ENCODE measurements at places on chromosomes 6 and 20. TPM values are rescaled to one million over a fixed set of nuclear protein-coding genes. Genes with fewer than 3 reads are reported as not detected.

GRCh38 chr6:156256161-156256560 is 521.0 kb upstream of the ARID1B start:
- H3K4me3 ChIP-seq = no peak overlapping the region
- H3K27ac ChIP-seq = no peak overlapping the region
- no peak for DNase-seq

- H3K27ac ChIP-seq = no peak overlapping the region
- no peaks in the 10 kb centered on the region for H3K27me3 ChIP-seq
- DNase-seq = no peak
- no peaks in the 10 kb centered on the region for H3K4me1 ChIP-seq
Measured at GRCh38 chr6:113600551-113601339, 256.4 kb upstream of the MARCKS start.

GRCh38 chr6:93785694-93786030 is 366.3 kb upstream of the EPHA7 start:
- no peaks in the 10 kb centered on the region for H3K27me3 ChIP-seq
- no peak overlapping the region for H3K4me3 ChIP-seq
- H3K36me3 ChIP-seq = no peaks in the 10 kb centered on the region
- DNase-seq = no peak
- peak overlapping the region; percentile 64 for H3K27ac ChIP-seq

DNA sequence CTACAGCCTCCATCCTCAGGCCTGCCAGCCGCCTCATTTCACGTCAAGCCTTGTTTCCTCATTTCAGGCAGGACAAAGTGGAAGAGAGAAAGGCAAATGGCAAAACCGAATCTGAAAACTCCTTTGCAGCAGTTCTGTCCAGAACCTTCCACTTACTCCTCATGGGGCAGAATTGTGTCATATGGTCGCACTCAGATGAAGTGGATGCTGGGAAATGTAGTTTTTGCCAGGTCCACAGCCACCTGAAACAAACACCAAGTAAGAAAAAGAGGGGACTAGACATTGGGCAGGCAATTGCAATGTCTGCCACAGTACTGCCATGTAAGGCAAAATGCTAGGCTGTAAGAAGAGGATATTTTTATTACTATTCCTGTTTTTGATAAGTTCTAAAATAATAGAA is 44.9 kb downstream of the ISM1 start:
- no peaks in the 10 kb centered on the region for H3K36me3 ChIP-seq
- H3K27me3 ChIP-seq = peaks cover 51% of the 10 kb centered on the region
- H3K4me1 ChIP-seq = peaks cover 15% of the 10 kb centered on the region
- no peak overlapping the region for H3K27ac ChIP-seq
- H3K4me3 ChIP-seq = no peak overlapping the region

DNA sequence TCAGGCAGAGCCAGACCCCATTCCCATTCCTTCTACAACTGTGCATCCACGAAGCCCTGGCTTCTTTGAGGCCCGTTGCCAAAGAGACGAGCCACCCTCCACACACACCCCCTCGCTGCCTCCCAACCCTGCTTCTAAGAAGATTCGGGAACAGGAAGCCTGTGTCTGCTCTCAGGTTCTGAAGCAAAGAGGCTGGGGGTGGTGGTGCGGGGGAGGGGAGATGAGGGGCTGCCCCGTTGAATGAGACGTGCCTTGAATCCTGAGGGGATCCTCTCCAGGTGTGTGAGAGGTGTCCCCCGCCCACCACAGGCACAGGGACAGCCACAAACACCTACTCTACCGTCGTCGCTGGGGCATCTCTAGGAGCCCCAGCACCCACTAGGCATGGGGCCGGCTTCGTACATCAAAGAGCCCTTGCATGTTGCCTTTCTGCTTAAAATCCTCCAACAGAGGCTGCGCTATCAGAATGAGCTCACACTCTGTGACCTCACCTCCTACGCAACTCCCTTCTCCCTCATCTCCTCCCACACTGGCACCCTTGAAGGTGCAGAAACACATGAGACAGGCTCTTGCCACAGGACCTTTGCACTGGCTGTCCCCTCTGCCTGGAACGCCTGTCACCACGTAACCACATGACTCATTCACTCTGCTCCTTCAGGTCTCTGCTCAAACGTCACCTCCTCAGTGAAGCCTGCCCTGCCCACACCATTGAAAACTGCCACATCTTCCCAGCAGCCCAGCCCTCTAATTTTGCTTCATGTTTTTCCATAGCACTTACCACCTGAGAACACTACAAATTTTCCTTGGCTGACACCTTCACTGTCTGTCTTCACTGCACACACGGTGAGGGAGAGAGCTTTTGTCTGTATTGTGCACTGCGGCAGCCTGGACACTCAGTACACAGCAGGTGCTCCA is 58.5 kb downstream of the PREX1 start:
- DNase-seq = no peak
- no peaks in the 10 kb centered on the region for H3K4me1 ChIP-seq
- H3K36me3 ChIP-seq = no peaks in the 10 kb centered on the region
- H3K27ac ChIP-seq = no peak overlapping the region
- H3K4me3 ChIP-seq = no peak overlapping the region

DNA sequence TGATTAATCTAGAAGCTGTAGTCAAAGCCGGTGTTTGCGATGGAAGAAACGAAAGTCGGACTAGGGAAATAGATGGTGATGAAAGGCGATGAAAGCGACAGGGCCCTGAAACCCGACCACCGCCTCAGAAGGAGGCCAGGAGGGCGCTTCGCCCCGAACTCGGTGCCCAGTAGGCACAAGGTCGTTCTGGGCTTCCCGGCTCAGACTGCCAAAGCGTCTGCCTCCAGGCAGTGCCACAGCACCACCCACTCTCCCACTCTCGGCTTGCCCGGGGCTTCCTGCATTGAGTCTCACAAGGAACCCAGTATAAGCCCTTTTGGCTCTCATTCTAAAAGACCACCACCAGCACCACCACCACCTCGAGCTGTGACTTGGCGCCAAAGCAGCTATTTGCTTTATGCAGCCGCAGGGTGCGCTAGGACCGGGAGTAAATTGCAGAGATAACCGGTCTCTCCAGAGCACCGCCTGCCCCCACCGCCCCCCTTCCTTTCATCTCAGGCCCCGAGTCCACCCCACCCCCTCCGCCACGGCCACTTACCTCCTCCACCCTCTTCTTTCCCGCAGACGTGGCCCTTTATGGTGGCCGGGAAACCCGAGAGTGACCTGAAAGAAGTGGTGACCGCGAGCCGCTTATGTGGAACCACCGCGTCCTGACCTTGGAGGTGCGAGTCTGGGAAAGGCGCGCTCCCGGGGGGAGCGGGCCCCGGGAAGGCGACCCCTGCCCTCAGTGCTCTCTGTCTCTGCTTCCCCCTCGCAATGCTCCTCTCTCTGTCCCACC is 2.4 kb downstream of the TCF21 start:
- no peaks in the 10 kb centered on the region for H3K36me3 ChIP-seq
- DNase-seq = no peak
- H3K4me1 ChIP-seq = 0 out of 2 replicates have a peak, but pooled peaks cover 5% of the 10 kb centered on the region
- peaks cover 57% of the 10 kb centered on the region for H3K27me3 ChIP-seq
- no peak overlapping the region for H3K4me3 ChIP-seq

DNA sequence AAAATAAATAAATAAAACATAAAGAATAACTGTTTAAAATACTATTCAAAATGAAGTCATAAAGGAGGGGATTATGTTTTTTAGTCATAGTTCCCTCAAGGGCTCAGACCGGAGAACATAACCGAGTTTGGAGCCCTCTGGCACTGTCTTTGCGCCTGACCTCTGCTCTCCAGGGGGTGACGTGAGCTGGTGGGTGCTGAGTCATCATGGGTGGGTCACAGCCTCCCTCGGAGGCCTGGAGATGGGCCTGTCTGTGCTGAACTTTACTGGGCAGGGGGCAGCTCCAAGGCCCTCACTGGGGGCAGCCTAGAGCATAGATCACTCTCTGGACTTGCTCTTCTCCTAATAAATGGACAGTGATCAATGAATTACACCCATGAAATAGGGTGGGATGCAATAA is 3.1 kb upstream of the MAVS start:
- H3K36me3 ChIP-seq = no peaks in the 10 kb centered on the region
- H3K27ac ChIP-seq = peak overlapping the region; percentile 79
- no peaks in the 10 kb centered on the region for H3K27me3 ChIP-seq
- no peak overlapping the region for H3K4me3 ChIP-seq
- peaks cover 59% of the 10 kb centered on the region for H3K4me1 ChIP-seq

DNA sequence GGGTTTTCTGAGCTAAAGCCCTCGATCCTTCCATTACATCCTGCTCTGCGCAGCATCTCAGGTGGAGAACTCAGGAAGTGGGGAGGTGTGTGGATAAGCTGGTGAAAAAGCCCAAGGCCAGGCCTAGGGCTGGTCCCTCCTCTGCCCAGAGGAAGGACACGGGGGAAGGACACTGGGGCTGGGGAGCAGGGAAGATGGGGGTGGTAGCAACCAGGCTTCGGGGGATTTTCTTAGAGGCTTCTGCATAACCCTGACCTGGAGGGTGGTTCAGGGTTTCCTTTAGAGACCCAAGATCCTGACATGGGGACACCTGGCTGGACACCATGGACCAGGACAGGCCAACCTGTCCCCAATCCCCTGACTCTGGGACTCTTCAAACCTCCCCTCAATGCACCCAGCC is 37.9 kb downstream of the SUN5 start:
- no peak overlapping the region for H3K4me3 ChIP-seq
- DNase-seq = no peak
- H3K36me3 ChIP-seq = no peaks in the 10 kb centered on the region

GRCh38 chr20:46169245-46170171 is 51.4 kb downstream of the CD40 start:
- peaks cover 79% of the 10 kb centered on the region for H3K27me3 ChIP-seq
- H3K4me3 ChIP-seq = no peak overlapping the region
- no peaks in the 10 kb centered on the region for H3K4me1 ChIP-seq
- no peak overlapping the region for H3K27ac ChIP-seq

- no peaks in the 10 kb centered on the region for H3K36me3 ChIP-seq
- H3K4me3 ChIP-seq = peak overlapping the region; percentile 8
Measured at GRCh38 chr6:166932616-166933015, 23.7 kb downstream of the RNASET2 start.

GRCh38 chr6:7675353-7675945 is 50.5 kb upstream of the BMP6 start:
- peaks cover 32% of the 10 kb centered on the region for H3K4me1 ChIP-seq
- H3K27me3 ChIP-seq = no peaks in the 10 kb centered on the region
- no peaks in the 10 kb centered on the region for H3K36me3 ChIP-seq
- DNase-seq = no peak
- H3K4me3 ChIP-seq = no peak overlapping the region

DNA sequence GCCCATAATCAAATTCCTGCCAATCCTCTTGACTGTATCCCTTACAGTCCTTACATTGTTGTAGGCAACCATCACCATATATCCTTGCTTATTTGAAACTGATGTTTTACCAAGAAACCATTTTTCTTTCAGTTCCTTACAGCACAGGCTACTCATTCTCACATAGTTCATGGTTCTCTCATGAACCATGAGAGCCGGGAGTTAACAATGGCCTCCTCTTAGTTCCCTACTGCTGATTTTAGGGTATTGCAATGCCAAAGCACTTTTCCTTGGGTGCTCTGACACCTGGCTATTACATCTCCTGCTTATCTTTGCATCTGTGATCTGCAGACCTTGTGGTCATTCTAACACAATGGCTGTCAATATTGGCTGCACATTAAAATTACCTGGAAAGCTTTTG is 133.4 kb downstream of the MYB start:
- no peaks in the 10 kb centered on the region for H3K27me3 ChIP-seq
- no peak overlapping the region for H3K4me3 ChIP-seq
- H3K27ac ChIP-seq = no peak overlapping the region
- DNase-seq = no peak
- no peaks in the 10 kb centered on the region for H3K36me3 ChIP-seq

DNA sequence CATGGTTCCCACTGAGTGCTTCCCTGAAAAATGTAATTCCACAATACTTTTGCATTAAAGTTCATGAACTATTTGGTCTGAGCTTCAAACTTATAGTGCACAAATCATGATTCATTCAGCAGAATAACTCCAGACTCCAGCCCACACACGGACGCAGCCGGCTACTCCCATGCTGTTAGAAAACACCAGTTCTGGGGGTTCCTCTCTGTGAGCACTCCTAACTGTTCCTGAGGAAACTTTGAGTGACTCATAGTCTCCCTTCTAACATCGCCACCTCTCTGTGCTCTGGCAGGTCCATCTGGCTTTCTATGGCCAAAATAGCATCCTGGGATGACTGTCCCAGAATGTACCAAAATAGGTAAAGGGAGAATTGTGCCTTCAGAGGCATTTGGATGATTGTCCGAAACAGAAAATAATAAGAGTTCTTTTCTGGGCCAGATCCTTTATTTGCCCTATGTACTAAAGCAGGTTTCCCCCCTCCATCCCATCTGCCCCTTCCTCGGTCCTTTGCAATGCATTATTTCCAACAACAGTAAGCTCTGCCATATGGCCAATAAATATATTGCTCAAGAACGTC is 32.3 kb upstream of the LY86 start:
- no peak overlapping the region for H3K4me3 ChIP-seq
- no peak overlapping the region for H3K27ac ChIP-seq
- DNase-seq = no peak
- H3K4me1 ChIP-seq = no peaks in the 10 kb centered on the region
- H3K36me3 ChIP-seq = no peaks in the 10 kb centered on the region

- no peak for DNase-seq
- H3K36me3 ChIP-seq = no peaks in the 10 kb centered on the region
- H3K27me3 ChIP-seq = peaks cover 15% of the 10 kb centered on the region
Measured at GRCh38 chr6:33856655-33857054, 52.9 kb upstream of the MLN start.

- H3K4me1 ChIP-seq = peaks cover 14% of the 10 kb centered on the region
- no peak overlapping the region for H3K4me3 ChIP-seq
- H3K27me3 ChIP-seq = peaks cover 6% of the 10 kb centered on the region
- no peaks in the 10 kb centered on the region for H3K36me3 ChIP-seq
- DNase-seq = no peak
- no peak overlapping the region for H3K27ac ChIP-seq
Measured at GRCh38 chr20:57031867-57032355, 234.5 kb downstream of the BMP7 start.

- peak overlapping the region; percentile 6 for H3K27ac ChIP-seq
- no peaks in the 10 kb centered on the region for H3K27me3 ChIP-seq
Measured at GRCh38 chr6:126786262-126786661, 332.2 kb upstream of the RSPO3 start.

- no peak overlapping the region for H3K4me3 ChIP-seq
- H3K27me3 ChIP-seq = no peaks in the 10 kb centered on the region
- DNase-seq = no peak
- no peaks in the 10 kb centered on the region for H3K4me1 ChIP-seq
Measured at GRCh38 chr6:4093288-4093687, 14.4 kb upstream of the FAM217A start.

DNA sequence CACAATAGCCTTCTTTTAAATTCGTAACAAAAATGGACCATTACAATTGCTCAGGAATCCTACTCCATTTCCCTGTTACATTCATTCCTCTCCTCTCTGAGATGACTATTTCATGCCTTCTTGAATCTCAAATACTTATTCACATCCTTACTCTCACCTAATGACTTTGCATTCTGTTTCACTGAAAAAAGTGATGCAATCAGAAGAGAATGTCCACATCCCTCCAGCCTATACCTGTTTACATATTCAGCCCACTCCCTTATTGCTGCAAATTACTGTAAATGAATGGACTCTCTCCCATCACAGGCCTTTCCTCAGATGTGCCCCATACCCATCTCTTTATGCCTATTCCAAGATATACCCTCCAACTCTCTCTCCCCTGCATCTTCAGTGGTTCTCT is 8.6 kb downstream of the TAAR1 start:
- DNase-seq = no peak
- peaks cover 15% of the 10 kb centered on the region for H3K4me1 ChIP-seq
- no peaks in the 10 kb centered on the region for H3K27me3 ChIP-seq
- H3K4me3 ChIP-seq = no peak overlapping the region
- H3K27ac ChIP-seq = no peak overlapping the region

The PPP1R3G gene
- 3.2 TPM for total RNA-seq

The COL9A3 gene
- 14.3 TPM for total RNA-seq

The SLC17A4 gene
- not detected for total RNA-seq

The SHLD1 gene
- total RNA-seq = 5.1 TPM

The POU5F1 gene
- not detected for total RNA-seq

The CALHM4 gene
- total RNA-seq = not detected

The TOX2 gene
- total RNA-seq = 0.98 TPM

The TBX18 gene
- total RNA-seq = not detected

The SLC2A10 gene
- 9.6 TPM for total RNA-seq
